CD4-positive, CD25-positive, alpha-beta regulatory T cell (primary cell): ENCODE measurements at places on chromosomes 3 and 15.

DNA sequence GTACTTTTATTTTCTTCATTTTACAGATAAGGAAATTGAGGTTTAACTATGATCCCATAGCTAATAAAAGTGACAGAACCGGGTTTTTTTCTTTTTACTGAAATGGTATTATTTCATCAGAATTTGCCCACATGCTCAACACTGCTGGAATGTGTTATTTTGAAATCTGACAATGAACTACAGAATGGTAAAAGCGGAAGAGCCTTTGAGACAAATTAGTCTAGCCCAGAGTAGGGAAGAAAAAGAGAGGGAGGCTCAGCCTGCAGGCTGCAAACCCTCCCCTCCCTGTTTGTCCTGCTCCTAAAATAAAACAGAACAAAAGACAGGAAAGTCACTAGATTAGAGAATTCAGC is 100.3 kb upstream of the LIPC start:
- no peak for DNase-seq

- DNase-seq = no peak
Measured at GRCh38 chr3:64278625-64279024, 53.4 kb upstream of the PRICKLE2 start.

DNA sequence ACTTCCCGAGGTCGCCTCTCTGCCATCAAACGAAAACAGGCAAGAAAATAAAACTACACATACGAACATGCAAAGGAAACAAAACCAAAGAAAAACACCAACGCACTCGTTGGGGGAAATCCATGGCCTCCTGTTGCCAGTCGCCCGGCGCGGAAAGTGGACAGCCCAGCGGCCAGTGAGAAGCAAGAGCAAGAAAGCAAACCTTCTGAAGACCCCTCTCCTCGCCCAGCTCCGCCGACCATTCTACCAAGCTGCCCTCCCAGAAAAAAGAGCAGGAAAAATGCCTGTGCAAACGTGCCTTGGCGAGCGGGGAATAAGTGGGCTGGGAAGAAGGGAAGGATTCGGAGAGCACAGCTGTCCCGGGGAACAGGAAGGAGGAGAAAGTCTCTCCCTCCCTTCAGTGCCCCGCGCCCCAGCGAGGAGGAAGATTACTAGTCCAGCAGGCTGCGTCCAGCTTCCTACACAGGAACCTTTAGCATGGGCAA is 802 bp upstream of the NECTIN3 start:
- DNase-seq = no peak

GRCh38 chr3:49785565-49786356 is 581 bp downstream of the IP6K1 start:
- DNase-seq = no peak

DNA sequence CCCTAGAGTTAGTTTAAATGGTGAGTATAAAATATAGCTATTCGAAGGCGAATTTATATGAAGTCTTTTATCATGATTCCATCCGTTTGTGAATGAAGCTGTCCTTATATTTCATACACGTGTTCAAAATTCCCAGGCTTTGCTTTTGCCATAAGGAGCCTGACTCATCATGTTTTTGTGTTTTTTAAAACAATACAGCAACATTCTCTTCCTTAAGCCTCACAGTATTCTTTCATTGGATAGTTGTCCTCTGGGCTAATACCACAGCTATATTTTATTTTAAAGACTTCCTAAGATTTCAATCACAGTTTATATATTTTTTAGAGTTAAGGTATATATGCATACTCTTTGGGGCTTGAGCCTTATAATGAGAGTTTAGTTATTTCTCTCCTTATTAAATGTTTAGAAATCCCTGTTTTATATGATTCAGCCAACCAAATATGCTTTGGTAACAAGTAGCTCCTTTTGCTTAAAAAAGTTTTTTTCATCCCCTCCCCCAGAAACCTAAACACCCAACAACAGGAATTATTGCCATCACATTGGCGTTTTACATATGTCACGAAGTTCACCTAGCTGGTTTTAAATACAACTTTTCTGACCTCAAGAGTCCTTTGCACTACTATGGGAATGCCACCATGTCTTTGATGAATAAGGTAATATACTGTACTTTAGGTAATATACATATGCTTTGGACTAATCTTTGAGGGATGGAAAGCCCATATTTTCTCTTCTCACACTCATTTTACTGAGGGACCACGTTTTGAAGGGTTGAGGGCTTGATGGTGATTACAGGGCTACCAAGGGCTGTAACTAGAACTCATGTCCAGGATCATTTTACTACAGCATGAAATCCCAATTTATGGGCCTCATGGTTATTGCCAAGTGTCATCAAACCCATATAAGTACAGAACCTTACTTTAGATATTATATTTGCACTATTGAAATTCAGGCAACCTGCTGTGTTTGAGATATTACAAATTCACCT is 28.5 kb downstream of the ST3GAL6 start:
- no peak for DNase-seq

DNA sequence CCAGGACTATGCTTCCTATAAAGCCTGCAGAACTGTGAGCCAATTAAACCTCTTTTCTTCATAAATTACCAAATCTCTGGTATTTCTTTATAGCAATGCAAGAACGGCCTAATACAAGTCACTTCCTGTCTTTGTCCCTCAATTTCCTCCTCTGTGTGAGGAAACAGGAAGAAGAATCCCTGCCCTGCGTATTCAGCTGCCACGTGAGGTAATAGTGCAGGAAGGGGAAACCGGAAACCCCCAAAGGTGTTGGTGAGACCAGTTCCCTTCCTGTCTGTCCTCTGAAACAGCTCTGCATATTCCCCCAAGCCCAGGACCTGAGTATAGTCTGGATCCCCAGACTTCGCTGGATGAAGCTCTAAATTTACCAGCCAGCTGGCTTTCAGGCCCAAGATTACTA is 18.1 kb upstream of the PTPN23 start:
- DNase-seq = peak; percentile 62

DNA sequence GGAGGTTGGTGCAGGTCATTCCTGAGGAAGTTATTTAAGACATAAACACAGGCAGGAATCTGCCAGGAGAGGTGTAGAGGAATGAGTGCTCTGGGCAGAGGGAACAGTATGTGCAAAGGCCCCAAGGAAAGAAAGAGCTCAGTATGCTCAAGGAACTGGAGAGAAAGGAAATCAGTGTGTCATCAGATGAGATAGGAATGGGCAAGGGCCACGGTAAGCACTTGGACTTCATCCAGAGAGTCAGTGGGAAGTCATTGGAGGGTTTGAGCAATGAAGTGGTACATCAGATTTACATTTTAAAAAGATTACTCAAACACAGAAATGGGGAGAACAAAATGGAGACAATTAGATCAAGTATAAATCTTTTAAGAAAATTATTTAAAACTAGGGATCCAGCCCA is 272.2 kb downstream of the ADAMTSL3 start:
- DNase-seq = no peak

DNA sequence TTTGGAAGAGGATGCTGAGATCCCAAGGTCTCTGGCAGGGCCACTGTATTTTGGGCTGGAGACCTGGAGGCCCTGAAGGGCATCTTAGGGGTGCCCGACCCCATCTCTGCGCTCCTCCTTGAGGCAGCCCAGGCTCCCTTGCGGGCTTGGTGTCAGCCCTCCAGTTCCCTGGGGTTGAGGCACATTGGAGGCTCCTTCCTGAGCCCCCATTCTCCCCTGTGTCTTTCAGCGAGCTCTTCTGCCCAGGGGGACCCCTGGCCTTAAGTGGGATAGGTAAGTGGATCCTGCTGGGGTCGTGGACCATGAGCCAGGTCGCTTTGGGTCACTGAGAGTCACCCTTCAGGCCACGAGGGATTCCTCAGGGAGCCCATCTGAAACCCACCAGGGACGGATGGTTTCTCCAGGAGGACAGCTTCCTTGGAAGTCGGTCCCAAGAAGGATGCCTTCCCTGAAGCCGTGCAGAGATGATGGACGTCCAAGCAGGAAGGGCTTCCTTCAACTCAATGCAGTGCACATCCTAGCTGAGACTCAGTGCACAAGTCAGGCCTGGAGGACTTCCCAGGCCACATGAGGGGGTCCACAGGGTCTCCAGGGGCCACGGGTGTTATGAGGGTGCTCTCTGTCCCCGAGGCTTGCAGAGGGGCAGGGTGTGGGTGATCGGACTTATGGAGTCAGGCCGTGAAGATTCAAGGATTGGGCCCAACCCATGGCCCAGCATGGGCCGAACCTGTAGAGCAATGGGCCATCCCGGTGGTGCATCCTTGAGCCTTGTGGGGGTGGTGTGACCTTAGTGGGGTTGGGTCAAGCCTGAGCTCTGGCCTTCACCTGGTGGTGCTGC is 224.3 kb downstream of the SNRPN start:
- no peak for DNase-seq

DNA sequence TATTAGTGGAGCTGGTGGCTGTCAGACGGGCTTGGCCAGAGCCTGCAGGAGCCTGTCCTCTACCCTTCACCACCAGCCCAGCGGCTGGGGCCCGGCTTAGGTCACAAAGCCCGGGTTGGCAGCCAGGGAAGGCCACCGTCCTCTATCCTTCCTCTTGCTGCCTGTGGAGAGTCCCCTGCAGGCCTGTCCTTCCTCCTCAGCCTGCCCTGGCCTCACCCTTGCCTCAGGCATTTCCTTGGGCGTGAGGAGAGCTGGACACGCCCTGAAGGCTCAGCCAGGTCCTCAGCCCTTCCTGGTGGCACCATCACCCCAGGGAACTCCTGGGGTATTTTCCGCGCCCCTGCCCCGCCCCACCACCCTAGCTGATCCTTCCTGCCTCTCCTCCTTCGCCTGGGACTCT is 7.7 kb downstream of the CHAC1 start:
- no peak for DNase-seq

- no peak for DNase-seq
Measured at GRCh38 chr3:45978006-45978761, 17.4 kb downstream of the FYCO1 start.

DNA sequence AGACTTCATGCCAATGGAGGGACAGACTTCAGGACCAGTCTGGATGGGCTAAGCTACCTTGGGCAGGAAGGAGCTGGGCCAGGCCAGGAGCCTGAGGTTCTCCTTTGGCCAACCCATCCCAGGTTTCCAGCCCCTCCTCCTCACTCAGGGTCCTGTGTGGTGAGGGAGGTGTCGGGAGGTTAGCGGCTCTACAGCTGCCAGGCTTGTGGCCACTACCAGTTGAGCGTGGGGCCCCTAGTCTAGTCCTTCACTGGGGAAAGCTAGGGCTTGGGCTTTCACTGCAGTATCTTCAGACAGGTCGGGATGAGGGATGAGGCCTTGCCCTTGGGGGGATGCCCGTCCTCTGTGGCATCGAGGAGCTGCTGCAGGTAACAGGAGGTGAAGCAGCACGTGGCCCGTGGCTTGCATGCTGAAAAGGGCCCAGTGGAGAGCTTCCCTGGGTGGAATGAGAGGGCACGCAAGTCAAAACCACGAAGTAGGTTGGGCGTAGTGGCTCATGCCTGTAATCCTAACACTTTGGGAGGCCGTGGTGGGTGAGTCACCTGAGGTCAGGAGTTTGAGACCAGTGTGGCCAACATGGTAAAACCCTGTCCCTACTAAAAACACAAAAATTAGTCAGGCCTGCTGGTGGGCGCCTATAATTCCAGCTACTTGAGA is 8.5 kb upstream of the FANCD2 start:
- DNase-seq = no peak

DNA sequence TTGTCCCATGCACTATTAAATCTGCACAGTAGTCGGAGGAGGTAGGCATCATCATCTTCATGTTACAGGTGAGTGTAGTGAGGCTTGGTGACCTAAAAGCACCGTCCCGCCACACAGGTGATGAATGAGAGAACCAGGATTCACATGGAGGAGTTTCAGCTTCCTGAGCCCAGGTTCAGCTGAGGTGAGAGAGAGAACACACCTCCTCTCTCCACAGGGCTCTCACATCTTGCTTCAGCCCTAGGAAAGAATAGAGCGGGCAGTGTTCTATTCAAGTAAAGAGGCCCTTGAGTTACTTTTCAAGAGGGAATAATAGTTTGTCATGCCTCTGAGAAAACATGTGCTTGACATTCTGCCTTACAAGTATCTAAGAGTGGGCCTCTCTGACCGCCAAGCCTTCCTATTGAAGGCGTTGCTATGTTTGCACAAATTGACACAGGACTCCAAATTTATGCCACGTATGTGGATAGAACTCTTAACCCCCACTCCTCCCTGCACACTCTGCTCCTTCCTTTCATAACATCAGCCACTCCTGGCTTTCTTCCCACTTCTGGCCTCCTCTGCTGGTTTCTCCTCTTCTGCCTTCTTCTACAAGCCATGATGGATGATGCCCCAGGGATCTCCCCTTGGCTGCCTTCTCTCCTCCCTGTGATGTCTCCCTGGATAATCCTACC is 138.3 kb upstream of the ABHD17C start:
- DNase-seq = no peak
